Pancreas (tissue), 10 donors: ENCODE measurements at places on chromosomes 3 and 15. TPM values are rescaled to one million over a fixed set of nuclear protein-coding genes. Genes with fewer than 3 reads are reported as not detected.
A peak's percentile ranks its signal among the peaks of the same experiment; 100 is the strongest.

- no peak for DNase-seq
These were observed 53.2 kb downstream of the LIPC start for GRCh38 chr15:58484791-58485600.

GRCh38 chr15:91873138-91873536 lies 19.6 kb downstream of the SLCO3A1 start:
- DNase-seq, result no peak

GRCh38 chr3:42014921-42015533 lies 53.1 kb upstream of the ULK4 start:
- no peak for DNase-seq

- DNase-seq, result no peak
These were observed 38.9 kb downstream of the TOPAZ1 start for GRCh38 chr3:44280631-44281030.

DNA sequence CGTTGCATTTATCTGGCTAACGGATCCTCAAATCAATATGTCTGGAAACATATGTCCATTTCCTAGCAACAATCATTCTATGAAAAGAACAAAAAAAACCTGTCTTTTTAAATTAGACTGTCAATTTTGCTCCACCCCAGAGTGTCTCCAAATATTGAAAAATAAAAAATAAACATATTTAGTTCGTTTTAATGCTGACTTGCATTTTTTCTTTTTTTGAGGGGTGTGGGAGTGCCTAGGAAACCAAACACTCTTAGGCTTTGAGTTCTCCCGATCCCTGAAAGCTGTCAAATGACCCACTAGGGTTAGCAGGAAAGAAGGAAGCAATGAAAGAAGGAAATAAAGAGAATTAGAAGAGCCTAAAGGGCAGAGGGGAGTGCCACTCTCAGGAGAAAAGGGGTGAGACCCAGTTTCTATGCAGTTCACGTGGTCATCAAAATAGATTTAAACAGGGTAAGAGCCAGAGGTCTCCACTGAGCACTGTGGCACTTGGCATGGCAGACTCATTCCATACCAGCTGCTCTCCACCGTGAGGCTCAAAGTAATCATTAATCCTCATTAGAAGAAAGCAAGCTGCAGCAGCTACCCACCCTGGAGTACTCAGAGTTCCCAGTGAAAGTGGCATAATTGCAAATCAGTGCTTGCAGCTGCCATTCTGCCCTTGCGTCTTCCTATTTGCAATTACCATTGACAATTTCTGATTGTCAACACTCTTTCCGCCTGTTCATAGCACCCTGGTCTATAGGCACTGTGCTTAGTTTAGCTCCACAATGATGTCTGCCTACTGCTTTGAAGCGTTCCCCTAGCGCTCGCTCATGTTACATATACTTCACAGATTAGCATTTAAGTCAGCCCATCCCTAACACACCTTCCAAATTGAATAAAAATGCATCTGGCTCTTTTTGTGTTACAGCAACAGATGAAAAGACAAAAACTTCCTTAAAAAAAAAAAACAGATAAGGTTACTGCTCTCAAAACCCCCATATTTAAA lies 32.3 kb downstream of the PDZRN3 start:
- no peak for DNase-seq

GRCh38 chr3:14324224-14324944 lies 78.0 kb upstream of the SLC6A6 start:
- no peak for DNase-seq

DNA sequence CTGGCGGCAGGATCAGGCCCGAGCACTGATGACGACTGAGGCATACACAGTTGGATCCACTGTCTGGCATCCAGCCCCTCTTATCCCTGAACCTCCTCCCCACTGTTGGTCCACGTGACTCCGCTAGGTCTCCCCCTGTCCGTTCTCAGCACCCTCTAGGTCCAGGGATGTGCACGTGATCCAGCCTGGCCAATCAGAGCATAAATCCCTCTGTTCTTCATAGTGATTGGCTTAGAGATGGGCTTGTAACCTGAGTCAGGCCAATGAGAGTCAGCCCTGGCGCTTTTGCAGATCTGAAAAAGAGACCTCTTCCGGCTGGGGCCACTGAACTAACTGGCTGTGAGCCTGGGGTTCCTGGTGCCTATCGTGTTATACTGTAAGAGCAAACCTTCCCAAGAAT lies 20.5 kb upstream of the IQSEC1 start:
- no peak for DNase-seq

DNA sequence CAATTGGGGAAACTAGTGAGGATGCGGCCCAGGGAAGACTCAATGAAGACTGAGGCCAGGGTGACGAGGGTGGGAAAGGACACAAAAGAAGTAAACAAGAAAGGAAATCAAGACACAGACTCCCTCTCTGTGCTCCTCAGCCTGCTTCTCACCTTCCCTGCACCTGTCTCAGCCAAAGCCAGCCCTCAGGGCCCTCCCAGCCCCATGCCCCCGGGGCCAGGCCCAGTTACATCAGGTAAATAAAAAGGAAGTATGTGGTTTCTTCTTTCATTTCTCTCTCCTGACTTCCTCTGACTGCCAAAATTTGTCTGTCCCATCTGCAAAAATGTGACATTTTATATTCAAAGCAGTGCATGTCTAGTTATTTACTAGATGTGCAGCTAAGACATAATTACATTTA lies 328.0 kb downstream of the UACA start:
- no peak for DNase-seq

DNA sequence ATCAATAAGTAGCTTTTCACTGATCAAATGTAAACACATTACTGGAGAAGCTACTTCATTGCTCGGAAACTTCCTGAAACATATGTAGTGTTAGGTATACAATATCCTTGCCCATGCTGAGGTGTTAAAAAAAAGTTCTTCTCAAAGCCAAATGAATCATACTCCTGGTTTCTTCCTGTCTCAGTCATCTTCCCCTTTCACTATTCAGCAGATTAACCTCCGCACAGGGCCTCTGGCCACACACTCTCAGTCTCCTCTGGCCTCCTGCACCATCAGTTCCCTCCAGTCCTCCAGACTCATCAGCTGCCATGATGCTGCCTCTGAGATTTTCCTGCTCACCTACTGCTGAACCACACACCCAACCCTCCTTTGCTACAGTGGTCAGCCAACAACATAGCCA lies 70.5 kb upstream of the BOC start:
- DNase-seq, result no peak

DNA sequence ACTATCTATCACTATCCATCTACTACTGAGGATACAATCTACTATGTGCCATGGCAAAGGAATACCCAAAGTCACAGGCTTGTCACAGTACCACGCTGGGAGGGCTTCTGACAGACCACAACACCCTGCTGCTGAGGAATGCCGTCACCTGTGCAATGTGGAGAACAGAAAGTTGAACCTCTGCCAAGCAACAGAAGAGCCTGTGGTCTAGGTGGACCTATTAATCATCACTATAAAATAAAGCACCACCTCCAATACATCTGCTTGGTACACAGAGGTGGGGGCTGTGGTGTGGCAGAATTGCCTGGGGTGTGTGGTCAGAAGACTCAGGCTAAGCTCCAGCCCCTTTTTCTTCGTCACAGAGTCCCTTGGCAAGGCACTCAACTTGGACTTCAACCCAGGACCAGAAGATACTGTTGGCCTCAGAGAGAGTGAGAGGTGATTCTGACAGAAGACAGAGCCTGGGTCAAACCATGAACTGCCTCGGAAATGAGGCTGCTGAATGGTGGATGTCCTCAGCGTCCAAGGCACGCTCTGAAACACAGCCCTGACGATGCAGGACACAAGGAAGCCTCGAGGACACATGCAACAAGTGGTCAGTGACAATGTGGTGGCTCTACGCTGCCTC lies 189.4 kb upstream of the CHRNA7 start:
- no peak for DNase-seq

DNA sequence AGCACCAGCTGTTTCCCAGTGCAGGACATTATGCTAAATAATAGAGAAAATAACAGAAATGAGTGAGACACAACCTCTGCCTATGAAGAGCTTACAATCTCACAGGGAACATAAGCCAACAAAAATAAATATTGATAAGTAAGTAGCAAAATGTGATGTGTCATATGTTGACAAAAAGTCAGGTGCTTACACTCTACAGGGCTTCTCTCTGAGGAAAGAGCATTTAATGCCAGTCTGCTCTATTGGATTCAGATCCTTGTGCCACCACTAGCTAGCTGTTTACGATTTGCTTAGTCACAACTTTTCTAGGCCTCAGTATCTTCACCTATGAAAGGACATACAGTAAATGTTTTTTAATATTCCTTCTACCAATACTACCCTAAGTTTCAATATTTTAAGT lies 500.9 kb upstream of the NAALADL2 start:
- DNase-seq, result no peak

- DNase-seq, result no peak
These were observed 57.1 kb upstream of the STRIT1 start for GRCh38 chr3:155350571-155350970.

DNA sequence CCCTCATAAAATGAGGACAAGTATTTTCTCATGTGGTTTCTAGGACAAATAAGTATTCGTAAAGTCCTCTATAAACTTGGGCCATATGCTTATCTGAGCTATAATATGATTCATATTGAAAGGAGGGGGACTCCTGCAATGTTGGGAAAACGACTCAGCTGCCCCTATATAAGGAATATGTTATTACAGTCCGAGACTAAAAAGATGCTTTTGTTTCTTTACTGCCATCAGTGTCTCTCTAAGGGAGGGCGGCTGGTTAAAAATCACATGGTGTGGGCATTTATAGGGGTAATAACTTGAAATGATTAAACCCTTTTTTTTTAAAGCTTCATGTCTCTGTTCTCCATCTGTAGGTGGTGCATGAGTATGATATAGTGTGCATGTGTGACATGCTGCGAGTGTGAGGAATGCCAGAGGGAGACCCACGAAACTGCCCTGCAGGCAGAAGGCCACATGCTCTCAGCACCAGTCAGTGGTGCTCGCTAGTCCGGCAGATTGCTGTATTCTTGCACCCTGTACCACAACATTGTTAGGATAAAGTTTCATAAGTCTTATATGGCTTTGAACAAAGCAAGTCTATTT lies 256.0 kb upstream of the CTDSPL start:
- DNase-seq, result no peak

DNA sequence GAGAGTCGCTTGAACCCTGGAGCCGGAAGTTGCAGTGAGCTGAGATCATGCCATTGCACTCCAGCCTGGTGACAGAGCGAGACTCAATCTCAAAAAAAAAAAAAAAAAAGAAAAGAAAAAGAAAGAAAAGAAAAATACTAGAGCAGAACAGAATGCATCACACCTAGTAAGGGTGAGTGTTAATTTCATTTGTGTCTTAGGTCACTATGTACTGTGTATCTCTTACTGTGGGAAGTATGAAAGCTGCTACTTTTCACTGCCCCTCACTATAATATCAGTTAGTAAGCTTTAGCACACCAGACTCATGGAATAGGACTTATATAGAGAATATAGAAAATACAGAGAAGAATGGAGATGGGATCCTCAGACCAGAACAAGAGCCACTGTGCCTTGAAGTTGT lies 45.9 kb upstream of the RASA2 start:
- DNase-seq, result no peak

DNA sequence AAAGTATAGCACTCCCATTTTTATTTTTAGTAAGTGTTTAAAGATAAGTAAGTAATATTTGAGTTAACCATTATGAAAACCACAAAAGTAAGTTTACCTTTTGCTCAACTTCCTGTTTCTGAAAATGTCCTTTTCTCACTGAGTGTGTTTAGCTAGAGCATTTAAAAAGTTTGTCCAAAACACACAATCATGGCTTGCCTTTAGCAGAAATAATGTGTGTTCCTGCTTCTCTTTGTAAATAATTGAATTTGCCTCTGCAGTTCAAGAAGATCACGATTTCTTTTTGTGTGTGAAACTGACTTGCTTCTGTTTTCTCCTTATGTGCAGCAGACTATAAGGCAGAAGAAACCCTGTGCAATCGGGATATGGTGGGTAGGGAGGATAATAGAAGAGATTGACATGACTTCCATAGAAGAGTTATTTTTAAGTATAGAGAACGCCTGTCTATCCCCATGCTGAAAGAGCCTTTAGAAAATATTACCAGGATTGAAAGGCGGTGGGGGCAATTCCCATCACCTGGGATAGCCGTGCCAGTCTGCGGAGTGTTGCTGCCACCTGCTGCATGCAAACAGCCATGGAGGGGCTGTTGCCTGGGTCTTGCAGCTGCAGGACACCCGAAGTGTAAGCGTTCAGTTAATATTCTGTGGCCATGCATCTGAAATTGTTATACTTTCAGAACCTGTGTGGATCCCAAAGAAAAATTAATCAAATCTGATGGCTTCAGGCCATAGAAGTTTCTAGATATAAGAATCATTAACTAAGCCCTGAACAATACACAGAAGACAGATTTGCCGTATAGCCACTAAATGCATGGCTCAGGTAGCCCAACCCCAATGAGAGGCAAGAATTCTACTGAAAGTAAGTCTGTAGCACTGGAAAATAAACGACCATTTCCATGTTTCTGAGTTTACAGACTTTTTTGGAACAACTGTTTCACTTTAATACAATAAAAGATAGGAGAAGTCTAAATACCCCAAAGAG lies 2.4 kb upstream of the CD96 start:
- peak; percentile 60 for DNase-seq

GRCh38 chr3:22960105-22960984 lies 242.8 kb upstream of the UBE2E2 start:
- peak; percentile 60 for DNase-seq

DNA sequence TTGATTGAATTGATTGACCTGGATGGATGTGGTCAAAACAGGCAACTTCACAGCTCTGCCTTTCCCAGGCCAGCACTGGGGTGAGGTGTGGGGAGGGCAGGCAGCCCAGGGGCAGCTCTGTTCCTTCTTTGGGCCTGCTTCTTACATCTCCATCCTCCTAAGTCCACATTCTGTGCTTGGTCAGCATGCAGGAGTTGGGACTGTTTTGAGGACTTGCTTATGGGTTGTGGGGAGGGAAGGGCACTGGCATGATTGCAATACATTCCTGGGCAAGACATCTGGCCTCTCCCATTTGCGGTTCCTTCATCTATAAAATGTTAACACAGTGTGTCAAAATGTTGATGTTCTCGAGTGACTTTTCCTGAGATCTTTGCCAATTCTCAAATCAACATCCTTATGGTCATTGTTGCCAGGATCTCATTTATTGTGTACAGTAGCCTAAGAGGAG lies 84.1 kb downstream of the ST6GAL1 start:
- no peak for DNase-seq

- no peak for DNase-seq
These were observed 30.3 kb downstream of the CX3CR1 start for GRCh38 chr3:39249453-39250115.

DNA sequence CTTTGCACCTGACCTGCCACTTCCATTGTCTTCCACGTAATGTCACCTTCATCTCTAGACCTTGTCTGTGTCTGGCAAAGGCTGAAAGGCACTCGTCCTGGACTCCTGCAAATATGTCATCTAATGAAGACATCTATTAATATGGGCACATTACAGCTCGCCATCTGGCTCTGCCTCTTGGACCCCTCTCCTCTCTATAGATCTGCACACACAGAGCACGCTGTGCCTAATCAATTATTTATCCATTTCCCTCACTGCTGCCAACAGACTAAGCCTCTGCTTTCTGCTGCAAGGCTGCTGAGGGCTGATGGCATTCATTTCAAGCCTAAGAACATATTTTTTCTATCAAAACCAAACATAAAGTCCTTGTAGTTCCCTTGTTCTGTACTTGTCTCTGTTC lies 573.0 kb downstream of the TUSC7 start:
- DNase-seq, result no peak

Gene C2CD4A
- 3.6 TPM for total RNA-seq

Gene ADCY5
- 10.4 TPM for total RNA-seq

Gene CILP
- total RNA-seq, result 20.7 TPM

Gene FAM81A
- total RNA-seq, result 0.76 TPM
